CD4-positive, alpha-beta T cell treated with Interleukin-2 at 100 ng/mL for 4 hours (primary cell): ENCODE measurements at places on chromosomes 1 and 21.

GRCh38 chr1:116710420-116711262, 43.1 kb upstream of the IGSF3 start:
- no peak for DNase-seq

DNA sequence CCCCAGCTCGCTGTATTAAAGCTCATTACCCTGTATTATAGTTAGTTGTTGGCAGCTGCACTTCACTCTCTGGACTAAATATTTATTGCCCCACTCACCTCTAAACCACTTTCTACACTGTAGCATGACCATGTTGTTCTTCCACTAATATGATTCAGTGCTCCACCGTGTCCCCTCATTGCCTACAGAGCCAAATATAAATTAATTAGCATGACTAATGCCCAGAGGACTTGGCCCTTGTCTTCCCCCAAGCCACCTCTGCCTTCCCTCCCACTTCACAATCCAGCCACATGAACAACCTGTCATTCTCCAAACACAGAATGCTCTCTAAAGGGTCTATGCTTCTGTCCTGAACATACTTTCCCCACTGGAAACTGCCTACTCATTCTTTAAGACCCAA, 276.5 kb downstream of the PLPP3 start:
- DNase-seq: no peak

DNA sequence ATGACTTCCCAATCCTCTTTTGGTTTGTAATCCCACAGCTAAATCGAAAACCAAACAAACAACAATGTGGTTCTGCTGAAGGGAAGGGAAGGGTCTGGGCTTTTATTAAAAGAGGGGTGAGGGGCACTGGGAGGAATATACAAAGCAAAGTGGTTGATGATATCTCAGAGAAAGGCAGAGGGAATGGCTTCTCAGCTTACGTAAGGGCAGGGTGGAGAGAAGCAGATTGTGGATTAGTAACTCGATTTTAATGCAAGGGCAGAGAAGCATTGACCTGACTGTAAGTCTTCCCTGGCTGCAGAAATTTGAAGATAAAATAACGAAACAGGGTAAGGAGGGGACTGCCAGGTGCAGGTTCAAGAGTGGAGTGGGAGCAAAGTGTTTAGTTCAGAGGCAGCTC, 438.2 kb upstream of the LRRC7 start:
- DNase-seq: no peak

- no peak for DNase-seq
Measured at GRCh38 chr21:16370186-16370585, 640.4 kb downstream of the USP25 start.

DNA sequence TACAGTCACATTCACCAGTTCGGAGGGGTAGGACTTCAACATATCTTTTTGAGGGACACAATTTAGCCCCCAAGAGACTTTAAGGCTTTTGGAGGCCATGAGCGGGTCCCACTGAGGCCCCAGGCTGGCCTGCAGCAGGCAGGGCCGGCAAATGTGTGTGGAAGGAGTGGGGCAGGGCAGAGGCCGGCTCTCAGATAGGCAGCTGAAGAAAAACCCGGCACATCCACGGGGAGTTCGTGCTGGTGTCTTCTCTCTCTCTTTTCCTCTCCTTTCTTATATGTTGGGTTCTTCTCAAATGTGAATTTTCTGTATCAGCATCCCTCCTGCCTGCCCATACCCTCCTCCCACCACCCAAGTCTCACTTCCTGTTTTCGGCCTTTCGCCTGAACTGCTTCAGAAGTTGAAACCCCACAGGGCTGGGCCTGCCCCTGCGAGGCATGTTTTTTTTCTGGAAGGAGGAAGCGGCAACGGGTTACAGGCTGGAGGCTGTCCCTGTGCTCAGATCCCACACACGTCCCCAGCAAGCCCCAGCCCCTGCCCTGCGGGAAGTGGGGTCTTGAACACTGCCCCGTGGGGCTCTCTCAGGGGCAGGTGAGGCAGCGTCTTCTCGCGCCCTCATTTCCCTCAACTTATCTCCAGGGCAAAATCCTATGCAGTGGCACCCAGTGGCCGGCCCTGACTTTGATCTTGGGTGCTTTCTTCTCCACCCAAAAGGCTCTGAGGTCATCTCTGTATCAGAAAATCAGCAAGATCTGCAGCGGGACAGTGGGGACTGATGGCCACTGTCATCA, 9.7 kb upstream of the UMODL1 start:
- peak; percentile 21 for DNase-seq

DNA sequence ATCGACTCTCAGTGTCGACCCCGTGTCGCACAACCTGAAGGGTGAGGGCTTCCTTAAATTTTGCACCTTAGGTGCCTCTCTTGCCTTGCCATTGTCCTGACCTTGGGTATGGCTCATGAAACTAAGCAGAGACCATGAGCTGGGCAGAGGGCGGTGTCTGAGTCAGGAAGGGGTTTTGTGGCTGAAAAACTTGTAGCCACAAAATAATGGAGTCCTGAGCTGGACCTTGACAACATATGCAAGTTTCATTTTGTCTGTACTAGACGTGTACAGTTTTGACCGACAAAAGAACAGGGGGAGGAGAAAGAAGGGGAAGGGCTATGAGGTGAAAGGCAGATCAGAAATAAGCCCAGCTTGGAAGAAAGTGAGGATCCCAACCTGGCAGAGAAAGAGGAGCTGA, 8.3 kb upstream of the RUNX1 start:
- no peak for DNase-seq

- no peak for DNase-seq
Measured at GRCh38 chr1:36964830-36965229, 69.5 kb downstream of the GRIK3 start.

- DNase-seq: no peak
Measured at GRCh38 chr21:24716281-24716918, 890.9 kb downstream of the MRPL39 start.

DNA sequence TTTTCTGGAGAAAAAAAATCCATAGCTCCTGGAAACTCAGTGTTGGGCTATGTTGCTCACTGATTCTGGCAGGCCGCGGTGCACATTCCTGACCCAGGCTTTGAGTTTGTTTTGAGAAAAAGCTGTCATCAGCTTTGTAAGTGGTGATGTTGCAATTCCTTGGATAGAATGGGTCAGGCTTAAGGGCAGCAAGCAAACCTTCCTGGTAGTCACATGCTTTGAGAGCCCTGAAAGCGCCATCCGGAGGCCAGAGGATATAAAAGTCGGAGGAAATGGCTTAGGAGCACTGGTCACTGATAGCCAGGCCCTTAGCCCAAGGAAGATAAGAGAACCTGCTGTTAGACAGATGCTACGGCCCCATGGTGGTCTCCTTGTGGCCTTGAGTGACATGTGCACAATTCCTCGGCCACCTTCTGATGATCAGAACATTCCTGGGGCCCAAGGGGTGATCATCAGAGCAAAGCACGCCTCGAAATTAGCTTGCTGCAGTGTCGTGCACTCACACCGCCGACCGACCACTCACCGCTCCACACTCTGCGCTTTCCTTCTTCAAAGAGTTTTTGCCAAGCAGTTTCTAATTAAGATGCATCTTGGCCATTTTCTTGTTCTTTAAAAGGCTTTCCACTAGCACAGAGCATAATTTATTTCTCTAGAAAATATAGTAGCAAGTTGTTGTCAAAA, 78.6 kb downstream of the MAN1C1 start:
- no peak for DNase-seq

DNA sequence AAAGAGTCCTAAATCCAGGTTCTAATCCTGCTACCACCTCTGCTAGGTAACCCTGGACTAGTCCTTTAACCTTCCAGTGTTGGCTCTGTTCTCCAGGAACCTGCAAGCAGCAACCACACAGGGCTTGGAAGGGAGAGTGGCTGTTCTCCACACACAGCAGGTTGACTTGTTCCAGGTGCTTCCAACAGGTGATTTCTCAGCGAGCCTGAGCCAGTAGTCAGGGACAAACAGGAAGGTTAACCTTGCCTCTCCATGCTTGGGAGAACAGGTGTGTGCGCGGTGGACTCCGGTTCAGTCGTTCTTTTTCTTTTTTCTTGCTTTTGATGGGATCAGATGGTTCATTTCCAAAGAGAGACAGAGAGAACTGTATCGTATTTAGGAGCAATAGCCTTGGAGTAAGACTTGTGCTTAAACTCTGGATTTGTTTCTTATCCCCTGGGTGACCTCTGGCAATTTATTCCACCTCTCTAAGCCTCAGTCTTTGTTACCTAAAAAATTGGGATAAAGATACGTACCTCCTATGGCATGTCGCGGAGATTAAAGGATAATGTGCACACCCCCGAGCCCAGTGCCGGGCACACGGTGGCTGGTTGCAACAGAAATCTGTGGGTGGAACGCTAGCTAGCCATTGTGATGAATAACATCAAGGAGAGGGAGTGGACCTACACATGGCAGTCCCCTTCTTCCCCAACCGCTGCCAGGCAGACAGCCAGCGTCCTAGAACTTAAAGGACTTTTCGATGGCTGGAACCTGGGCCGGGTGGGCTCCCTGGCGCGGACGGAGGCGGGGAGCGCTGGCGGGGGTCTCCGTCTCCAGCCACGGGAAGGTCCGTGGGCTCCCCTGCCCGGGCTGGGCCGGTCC, 583 bp upstream of the CACHD1 start:
- no peak for DNase-seq

DNA sequence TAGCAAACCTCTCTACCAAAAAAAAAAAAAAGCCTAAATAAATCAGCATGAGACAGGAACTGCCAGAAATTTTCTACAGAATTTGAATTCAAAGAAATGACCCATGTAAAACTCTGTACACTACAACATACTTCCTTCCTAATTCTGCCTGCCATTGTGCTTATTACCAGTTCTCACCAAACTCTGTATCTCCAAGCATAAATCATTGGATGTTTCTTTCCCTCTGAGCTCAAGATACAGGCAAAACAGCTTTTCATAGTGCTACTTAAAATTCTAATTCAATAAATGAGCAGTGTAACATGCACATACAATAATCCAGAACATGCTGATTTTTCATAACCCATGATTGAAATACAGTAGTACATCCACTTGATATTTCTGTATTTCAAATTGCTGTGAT, 87.0 kb downstream of the EIF4G3 start:
- DNase-seq: no peak

DNA sequence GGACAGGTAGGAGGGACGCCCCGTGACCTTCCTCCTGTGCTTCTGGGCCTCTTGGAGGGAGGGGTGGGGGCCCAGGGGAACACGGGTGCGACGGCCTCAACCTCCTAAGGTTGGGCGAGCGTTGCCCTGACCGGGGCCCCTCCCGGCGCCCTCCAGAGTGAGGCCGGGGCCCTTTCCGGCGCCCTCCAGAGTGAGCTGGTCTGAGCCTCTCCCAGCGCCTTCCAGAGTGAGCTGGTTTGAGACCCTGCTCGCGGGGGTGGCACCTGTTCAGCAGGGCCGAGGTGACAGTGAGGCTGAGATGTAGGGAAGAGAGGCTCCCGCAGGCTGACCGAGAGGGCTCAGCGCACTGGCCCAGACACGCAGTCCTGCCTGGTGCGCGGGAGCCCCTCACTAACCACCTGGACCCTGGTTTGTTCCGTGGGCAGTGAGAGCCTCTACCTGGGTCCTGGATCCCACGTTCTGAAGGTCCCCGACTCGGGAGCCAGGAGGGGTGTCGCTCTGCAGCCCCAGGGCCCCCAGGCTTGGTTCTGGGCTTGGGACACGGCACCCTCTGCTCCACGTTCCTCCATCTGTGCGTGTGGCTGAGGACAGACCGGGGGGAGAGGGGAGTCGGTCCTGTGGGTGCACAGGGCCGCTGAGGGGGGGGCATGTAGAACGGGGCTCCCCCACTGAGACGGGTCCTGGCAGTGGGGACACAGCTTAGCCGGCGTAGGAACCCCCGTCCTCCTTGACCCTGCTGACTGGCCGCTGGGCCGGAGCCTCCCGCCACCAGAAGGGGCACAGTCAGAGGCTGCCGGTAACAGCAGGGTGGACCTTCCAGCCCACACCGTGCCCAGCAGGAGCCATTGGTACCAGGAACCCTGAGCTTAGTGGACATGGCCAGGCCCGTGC, 1.4 kb downstream of the COL6A1 start:
- DNase-seq: no peak

DNA sequence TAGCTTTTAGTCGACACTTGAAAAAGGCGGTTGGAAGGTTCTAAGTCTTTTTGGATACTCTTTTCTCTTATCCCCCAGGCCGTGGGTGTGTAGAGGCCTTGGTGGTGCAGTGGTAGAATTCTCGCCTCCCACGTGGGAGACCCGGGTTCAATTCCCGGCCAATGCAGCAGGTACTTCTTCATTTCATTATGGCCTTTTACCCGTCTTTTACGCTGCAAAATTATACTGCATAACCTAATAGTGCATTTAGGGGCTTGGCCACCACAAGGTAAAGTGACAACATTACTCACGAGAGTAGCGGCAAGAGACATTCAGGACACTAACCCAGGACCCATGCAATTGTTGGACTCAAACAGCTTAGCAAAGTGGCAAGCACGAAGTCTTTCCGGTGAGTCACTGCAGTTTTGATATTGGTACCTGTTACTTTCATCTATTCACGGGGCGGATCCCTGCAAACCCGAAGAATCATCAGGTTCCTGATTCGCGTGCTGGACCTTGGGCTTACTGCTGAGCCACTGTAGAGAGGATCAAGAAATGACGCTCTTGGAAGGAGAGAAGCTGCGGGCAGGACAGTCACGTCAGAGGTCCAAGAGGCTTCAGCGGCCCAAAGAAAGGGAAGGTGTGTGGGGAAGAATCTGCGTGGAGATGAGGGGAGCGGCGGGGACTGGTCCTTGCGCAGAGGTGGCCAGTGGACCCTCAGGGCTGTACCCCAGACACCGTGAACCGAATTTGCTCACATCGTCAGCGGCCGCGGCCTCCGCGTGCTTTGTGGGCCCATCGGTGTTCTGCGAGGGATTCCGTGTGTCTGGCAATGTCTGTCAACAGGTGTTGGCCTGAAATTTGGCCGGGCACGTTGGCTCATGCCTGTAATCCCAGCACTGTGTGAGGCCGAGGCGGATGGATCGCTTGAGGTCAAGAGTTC, 12.9 kb upstream of the RNU1-4 start:
- peak; percentile 64 for DNase-seq

GRCh38 chr1:69421286-69421685, 146.4 kb upstream of the LRRC7 start:
- DNase-seq: no peak

GRCh38 chr21:15122241-15122640, 57.4 kb upstream of the NRIP1 start:
- no peak for DNase-seq

GRCh38 chr1:193538003-193538354, 351.6 kb upstream of the B3GALT2 start:
- no peak for DNase-seq

DNA sequence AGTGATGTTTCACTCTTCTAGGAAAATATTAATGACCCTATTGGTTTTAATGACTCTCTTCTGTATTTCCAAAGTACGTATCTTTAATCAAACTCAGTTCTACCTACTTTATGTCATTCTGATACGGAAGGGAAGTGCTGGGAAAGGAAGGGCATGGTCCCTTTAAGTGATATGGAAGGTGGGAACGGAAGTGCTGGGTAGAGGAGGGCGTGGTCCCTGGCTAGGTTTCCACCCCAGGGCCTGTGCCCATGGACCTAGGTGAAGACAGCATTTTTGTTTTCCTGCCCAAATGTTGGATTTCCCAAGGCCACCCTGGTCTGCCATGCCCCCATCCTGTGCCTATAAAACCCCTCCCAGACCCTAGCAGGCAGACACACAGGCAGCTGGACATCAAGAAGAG, 24.0 kb downstream of the RGS4 start:
- DNase-seq: no peak

DNA sequence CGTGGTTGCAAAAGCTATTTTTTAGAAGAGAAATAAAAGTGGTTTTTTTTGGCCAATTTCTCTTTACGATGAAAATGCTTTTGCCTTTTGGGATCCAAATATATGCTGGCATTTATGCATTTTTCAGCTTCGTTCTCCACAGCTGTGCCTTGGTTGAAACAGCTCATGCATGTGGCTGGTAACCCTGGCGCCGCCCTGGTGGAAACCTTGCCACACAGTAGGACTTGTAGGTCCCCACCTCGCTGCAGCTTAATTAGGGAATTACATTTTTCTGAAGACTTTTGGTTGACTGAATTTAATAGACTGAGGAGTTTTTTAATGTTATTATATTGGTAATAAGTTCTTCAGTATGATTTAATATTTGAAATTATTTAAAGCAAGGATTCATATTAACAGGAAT, 12.7 kb upstream of the PCP4 start:
- DNase-seq: no peak
